ENCODE measurements at places on chromosomes 5 and 9.

DNA sequence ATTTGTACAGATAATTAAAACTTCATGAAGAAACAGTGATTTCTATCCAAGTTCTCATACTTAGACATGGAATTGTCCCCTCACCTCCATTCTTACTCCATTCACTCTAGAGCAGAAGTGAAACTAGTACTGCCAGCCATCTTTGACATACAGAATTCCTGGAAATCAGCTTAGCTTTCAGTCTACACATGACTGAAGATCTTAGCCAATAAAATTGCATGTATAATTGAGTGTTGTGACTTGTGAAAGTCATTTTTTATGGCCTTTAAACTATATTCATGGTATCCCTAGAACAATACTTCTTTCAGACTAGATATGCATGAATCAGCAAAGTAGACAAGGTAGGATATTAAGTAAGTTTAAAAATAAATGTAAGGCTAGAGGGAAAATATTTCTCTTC, 705.2 kb upstream of the ZNF608 start:
- DNase-seq, result no peak

GRCh38 chr9:111096051-111096450, 57.8 kb upstream of the LPAR1 start:
- peak; percentile 43 for DNase-seq

- no peak for DNase-seq
Observed at GRCh38 chr5:150114773-150115408, 28.5 kb upstream of the CSF1R start.

- DNase-seq, result no peak
Observed at GRCh38 chr5:79842006-79842881, 148.8 kb downstream of the MTX3 start.

GRCh38 chr9:117677572-117677971, 26.6 kb upstream of the TLR4 start:
- no peak for DNase-seq

GRCh38 chr9:73155377-73155776, 3.7 kb downstream of the ANXA1 start:
- DNase-seq, result peak; percentile 43
